Lung microvascular endothelial cell (primary cell): ENCODE measurements at places on chromosomes 7 and 10. TPM values are rescaled to one million over a fixed set of nuclear protein-coding genes. Genes with fewer than 3 reads are reported as not detected.

GRCh38 chr10:867807-868206 is 63.7 kb downstream of the LARP4B start:
- DNase-seq = no peak

GRCh38 chr7:70589590-70589989 is 542.4 kb upstream of the GALNT17 start:
- DNase-seq = no peak

GRCh38 chr10:46091080-46091827 is 45.2 kb upstream of the MSMB start:
- DNase-seq = no peak

- DNase-seq = no peak
Observed at GRCh38 chr7:44470135-44470479, 20.4 kb downstream of the NUDCD3 start.

- no peak for DNase-seq
Observed at GRCh38 chr7:102186306-102186705, 100.4 kb upstream of the SH2B2 start.

- DNase-seq = no peak
Observed at GRCh38 chr10:100669616-100670015, 75.8 kb upstream of the PAX2 start.

GRCh38 chr7:985915-986741 is 3.1 kb downstream of the CYP2W1 start:
- DNase-seq = peak; percentile 45

- no peak for DNase-seq
Observed at GRCh38 chr7:143479055-143479766, 1.5 kb downstream of the TAS2R41 start.

DNA sequence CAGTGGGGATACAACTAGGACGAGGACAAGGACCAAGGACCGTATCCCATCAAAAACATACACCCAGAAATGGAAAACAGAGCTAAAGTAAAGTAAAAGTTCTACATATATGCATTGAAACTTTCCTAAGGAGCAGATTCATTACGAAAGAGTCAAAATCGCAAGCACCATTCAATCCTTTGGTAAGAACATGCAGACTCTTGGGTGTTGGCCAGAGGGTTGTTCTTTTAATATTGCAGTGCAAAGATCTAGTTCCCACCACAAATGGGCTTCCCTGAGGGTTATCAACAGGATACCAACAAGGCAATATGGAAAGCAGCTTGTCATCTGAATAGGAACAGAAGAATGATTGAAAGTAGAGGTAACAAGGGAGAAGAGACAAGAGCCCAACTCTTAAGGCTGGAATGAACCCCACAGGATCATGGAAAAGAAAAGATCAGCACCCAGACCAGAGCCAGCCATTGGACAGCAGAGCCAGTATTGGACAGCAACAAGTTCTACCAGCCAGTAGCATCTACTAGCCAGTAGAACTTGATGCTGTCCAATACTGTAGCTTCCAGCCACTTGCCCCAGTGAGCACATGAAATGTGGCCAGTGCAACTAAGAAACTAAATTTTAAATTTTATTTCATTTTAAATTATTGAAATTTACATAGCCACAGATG is 66.0 kb downstream of the OSBPL3 start:
- DNase-seq = peak; percentile 25

DNA sequence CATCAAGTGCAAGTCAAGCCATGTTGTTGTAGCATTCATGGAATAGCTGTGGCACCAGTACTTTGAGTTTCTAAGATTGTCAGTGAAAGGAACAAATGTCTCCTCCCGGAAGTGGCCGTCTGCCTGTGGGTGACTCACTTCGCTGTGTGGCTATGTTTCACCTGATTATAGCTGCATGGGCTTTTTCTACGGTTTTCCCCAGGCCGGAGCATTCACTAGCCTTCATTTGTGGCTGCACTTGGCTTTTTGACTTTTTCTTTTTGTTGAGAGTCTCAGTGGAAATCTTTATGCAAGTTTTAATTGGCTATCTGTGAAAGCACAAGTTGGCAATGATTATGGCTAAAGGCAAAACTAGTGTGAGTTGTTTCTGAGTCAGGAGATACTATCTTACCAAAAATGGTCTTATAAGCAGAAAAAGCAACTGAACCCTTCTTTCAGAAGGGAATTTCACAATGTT is 35.0 kb downstream of the SRI start:
- DNase-seq = peak; percentile 27

GRCh38 chr7:97120713-97121457 is 3.4 kb downstream of the SDHAF3 start:
- no peak for DNase-seq

DNA sequence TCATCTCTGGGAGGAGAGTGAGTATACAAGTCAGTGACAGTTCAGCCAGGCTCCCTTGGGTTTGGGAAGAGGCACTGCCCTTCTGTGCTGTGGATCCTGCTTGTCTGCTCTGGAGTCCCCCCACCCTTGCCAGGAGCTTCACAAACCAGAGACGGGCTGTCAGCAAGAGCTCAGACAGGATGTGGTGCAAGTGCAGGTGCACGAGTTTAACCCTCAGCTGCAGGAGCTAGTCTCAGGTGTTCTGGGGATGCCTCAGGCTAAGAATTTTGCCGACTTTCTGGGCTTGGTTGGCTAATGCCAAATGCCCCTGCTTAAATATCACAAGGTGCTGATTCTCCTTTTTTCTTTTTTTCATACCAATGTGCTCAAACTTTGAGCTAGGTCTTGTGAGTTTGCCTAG is 22.3 kb downstream of the ZNF783 start:
- DNase-seq = no peak

DNA sequence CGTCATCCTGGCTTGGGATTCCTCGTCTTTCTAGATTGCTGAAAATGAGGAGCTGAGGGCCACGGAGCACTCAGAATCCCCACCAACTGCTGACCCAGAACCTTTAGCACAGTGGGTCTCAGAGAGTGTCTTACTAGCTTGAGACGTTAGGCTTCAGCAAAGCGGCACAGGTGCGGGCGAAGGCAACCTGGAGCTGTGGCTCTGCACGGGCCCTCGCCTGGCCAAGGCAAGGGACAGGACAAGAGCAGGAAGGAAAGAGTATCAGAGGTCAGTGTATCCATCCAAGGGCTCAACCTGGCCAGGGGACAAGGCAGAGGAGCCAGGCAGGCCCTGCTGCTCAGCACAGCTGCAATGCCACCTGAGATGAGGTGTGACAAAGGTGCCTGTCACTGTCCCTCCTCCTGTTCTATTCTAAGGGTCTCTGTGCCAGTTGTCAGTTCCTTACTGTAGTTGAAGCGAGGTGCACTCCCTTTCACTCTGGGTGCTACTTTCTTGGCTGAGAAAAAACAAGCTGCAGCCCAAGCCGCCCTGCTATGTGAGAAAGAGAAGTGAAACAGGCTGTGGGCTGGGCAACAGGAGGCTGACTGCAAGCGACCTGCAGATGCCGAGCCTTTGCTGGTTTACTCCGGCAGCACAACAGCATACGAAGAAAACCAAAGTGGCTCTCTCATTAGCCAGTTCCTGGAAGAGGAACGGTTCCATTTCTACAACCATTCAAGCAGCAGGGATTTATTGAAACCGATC is 33.3 kb upstream of the KDM7A start:
- no peak for DNase-seq

DNA sequence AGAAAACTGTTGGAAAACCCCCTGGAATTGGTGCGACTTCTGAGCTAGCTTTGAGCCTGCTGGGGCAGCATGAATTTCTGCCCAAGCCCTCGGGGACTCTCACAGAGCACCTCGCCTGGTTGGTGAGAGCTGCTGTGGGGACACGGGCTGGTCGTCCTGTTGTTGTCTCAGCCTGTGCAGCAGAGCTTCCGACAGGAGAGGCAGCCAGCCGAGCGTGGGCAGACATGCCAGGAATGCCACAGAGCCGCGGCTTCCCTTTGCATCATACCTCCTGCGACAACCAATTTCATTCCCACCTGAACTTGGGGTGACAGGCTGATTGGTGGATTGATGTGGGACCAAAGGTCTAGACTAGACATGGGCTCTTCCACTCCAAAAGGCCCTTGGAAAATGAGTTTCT is 60.2 kb upstream of the NRBF2 start:
- DNase-seq = no peak

DNA sequence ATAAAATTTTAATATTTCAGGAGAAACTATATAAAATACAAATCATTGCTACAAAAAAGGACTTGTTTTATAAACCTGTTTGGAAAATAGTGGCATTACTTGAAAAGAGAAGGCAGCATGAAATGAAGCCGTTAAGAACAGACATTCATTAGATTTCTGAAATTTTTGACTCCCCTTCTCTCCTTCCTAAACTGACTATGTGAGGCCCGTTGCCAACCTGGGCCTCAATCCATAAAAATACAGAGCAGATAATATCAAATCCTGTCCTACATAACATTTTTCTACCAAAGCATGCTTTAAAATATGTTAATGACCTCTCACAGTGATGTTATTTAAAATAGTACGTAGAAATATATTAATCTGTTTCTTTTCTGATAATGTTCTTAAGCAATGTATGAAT is 34.5 kb upstream of the ING3 start:
- no peak for DNase-seq

DNA sequence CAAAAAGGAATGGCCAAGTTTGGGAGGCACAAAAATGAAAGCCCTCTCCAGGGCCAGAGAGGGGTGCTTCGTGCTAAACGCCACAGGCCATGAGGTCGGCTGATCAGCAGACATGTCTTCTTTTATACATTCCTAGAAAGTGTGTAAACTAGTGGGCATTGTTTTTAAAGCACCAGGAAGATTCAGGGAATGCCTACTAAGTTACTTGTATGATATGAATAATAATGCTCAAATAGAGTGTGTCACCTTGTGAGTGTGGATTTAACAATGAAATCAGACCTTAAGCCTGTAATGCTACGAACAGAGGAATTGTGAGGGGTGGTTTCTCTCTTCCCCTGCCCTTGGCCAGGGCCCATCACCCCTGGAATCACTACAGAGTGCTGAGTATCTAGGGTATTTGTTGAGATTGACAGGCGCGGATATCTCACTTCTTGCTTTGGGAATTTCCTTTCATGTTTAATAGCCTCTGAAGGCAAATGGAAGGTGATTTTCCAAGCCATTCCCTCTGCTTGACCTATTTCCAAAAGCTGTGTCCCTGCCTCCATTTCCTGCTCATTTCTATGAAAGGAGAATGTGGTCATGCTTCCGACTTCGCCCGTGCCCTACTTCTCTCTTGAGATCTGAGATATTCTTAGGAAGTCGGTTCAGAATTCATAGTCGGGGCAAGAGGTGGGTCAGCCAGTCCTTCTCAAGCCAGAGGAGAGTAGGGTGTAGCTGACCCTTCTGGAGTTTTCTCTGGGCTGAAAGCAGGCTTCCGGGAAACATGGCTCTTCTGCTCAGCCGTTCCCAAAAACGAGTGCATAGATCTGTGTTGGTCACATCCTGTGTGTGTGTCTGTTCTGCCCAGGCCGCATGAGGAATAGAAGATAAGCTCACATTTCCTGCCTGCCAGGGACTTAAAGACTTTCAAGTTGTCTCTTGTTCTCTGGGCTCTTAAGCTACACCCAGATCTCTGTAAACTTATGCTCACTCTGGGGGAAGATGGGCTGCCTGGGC is 167.8 kb upstream of the ITGB1 start:
- DNase-seq = peak; percentile 61

DNA sequence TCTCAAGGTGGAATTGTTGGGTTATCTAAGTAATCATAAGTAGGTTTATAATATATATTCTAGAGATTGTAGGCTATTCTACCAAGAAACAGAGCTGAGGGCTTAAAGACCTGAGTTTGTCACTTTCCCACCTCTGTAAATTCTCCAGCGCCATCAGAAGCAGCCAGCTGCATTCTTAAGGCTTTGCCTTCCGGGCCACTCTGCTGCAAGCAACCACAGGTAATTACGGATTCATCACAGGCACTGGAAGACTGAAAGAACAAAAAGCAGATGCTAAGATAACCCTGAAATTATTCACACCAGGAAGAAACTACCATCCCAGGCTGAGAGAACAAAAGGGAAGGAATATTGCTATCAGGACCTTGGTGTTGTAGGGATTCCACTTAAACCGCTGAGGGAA is 137.8 kb upstream of the JCAD start:
- DNase-seq = no peak

DNA sequence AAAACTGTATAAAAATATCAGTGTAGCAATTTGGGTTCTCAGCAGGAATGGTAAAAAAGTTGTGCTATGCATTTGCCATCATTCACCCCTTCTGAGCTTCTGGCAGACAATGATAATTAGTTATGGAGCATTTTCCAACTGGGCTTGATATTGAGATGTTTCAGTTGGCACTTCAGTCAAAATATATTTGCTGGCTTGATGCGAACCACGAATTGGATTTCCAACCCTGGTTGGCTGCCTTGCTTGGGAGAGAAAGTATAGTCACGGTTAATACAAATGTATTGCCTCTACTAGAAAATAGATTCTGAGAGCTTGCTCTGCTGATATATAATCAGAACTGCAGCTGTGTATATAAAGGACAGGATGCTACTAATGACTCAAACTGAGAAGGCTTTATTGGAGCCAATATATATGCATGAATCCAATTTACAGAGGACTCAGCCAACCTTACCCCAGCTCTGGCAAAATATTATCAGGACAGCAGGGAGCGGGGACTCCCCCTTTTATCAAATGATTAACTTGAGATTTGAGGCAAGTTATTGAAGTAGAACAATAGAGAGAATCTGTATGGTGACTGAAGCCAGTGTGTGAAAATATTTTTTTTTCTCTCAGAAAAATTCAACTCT is 219.8 kb upstream of the SMIM30 start:
- no peak for DNase-seq

- no peak for DNase-seq
Observed at GRCh38 chr10:86410542-86411124, 44.0 kb upstream of the GRID1 start.

- DNase-seq = no peak
Observed at GRCh38 chr10:101305320-101306241, 48.4 kb upstream of the BTRC start.

DNA sequence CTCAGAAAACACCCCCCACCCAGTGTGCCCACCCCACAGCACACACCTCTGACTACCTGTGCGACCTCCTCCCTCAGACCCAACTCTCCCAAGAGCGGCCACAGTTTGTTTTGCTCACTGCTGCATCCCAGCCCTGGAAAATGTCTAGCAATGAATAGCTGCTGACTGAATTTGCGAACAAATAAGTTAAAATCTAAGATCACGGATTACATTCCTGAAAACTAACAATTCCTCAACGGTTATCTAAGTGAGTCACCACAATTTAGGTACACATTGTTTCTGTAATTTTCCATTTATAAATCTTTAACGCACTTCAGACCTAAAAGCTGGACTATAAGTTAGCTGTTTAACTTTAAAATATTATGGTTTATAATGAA is 235.2 kb downstream of the ZMYND11 start:
- no peak for DNase-seq

GRCh38 chr10:10734356-10735064 is 283.2 kb upstream of the CELF2 start:
- no peak for DNase-seq

GRCh38 chr7:23353172-23353571 is 54.0 kb downstream of the MALSU1 start:
- DNase-seq = no peak

GRCh38 chr10:87064651-87065050 is 30.0 kb downstream of the GLUD1 start:
- DNase-seq = no peak

- no peak for DNase-seq
Observed at GRCh38 chr7:28338041-28338440, 74.3 kb upstream of the CREB5 start.

- DNase-seq = no peak
Observed at GRCh38 chr7:113209449-113210203, 91.3 kb upstream of the SMIM30 start.

AOC1 gene
- total RNA-seq = not detected in 2 replicates

ARPC1A gene
- 153 and 182 TPM in 2 replicates for total RNA-seq

GLUD1 gene
- total RNA-seq = 141 and 146 TPM in 2 replicates

TUBB8 gene
- total RNA-seq = not detected in 2 replicates

CNPY1 gene
- total RNA-seq = not detected in 2 replicates

PTF1A gene
- not detected in 2 replicates for total RNA-seq
